SK-N-SH treated with all-trans-retinoic acid at 6 μM for 48 hours (cell line): ENCODE measurements at places on chromosomes 5 and 9.

- peak; percentile 95 for ATAC-seq
Observed at GRCh38 chr9:129237164-129237611, 59.1 kb upstream of the IER5L start.

DNA sequence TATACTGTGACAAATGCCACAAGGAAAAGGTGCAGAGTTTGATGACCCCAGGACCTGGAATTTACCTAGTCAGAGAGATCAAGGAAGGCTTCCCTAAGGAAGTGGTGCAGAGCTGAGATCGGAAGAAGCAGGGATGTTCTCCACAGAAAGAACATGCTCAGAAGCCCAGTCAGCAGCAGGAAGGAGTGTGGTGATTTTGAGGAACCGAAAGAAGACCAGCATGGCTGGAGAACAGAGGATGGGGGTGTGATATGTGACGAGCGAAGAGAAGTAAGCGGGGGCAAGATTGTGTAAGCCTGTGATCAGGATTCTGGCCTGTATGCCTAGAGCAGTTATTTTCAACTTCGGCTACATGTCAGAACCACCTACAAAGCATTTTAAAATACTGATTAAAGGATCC, 18.7 kb upstream of the PIK3R1 start:
- ATAC-seq: no peak

- ATAC-seq: no peak
Observed at GRCh38 chr9:99137225-99137624, 32.3 kb downstream of the TGFBR1 start.

DNA sequence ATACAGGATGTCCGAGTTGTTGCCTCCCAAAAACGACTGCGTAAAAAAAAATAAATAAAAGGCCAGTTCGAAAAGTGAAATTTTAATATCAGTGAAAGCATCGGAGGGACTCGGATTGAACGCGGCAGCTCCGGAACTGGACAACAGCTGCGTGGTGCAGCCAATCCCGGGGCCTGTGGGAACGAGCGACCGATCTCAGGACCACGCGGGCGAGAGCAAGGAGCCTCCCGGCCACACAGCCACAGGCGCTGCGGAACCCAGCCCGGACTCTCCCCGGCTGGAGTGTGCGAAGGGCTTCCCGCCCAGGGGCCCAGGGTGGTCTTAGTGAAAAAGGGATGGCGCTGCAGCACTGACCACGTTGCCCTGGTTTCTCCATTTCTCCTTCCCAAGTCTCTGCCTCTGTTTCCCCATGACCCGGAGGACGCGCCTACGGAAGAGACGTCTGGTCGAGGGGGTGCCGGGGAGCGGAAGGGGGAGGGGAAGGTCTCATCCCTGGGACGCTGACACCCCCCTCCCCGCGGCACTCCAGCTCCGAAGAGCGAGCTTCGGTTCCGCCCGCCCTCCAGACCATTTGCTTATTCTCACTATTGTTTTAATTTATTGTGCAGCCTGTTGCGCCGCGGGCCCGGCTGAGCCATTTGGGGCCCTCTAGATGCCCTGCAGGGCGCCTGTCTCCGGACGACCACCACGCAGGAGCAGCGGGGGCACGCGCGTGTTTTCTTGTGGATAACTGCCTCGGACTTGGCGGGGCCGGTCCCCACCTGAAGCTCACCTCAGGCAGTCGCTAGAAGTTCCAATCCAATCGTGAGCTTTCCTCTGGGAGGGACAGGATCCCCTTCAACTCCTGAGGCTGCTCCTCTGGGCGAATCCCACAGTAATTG, 303.0 kb downstream of the PARP8 start:
- peak; percentile 66 for ATAC-seq

DNA sequence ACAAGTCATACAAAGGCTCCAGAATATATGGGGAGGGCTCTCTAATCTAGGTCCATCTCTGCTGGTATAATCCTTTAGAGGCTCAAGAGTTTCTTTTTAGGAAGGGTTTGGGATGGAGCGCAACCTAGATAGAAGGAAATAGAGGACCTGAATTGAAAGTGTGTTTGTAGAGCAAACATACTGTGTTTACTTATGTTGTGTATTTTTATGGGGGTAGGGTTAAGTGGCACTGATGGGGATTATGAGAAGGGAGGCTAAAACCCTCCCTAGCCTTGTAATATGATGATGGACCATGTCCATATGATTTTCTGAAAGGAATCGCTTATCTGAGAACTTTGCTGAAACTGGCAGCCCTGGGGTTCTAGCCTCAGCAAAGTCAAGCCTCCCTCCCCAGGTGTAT, 4.4 kb upstream of the ELL2 start:
- no peak for ATAC-seq

DNA sequence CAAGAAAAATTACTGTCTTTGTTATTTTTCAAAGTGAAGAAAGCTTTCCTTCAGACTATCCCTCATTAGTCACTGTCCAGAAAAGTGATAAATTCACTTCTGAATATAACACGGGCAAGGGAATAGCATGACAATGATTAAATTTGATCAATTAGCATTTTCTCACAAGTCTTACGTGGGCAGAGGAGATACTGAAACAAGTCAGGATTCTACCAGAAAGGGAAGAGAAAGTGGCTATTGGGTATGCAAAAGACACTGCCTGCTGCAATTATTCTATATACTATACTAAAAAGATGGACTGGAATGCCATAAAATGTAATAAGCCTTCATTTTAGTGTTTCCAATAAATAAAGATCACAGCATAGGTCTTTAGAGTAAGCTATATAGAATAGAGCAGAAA, 7.4 kb downstream of the COX7C start:
- ATAC-seq: no peak

- no peak for ATAC-seq
Observed at GRCh38 chr5:107302441-107302840, 368.3 kb downstream of the EFNA5 start.

DNA sequence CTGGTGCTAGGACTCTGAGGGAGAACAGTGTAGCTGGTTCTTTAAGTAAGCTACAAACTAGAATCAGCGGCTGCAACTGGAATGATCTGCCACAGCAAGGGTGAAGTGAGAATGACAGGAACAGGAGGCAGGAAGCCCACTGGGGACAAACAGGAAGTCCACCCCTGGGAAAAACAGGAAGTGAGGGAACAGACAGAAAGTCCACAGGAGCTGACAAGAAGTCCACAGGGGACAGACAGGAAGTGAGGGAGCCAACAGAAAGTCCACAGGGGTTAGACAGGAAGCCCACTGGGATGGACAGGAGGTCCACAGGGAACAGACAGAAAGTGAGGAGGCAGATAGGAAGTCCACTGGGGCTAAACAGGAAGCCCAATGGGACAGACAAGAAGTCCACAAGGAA, 15.5 kb downstream of the ADAMTS16 start:
- ATAC-seq: no peak
